ENCODE measurements at places on chromosomes 6 and 20.

DNA sequence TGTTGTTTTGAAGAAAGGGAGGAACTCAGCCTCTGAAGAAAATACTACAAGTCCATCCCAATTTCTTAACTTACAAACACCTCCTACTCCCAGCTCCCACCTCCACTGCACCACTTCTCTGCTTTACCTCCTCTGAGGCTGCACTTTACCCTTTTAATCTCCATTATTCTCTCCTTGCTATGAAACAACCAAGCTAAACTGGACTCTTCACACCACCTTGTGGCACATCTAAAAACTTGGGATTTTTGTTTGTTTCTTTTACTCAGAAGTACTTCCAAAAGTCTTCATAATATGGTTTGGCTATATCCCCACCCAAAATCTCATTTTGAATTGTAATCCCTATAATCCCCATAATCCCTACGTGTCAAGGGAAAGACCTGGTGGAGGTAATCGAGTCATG lies 142.2 kb downstream of the MOXD1 start:
- DNase-seq: no peak

DNA sequence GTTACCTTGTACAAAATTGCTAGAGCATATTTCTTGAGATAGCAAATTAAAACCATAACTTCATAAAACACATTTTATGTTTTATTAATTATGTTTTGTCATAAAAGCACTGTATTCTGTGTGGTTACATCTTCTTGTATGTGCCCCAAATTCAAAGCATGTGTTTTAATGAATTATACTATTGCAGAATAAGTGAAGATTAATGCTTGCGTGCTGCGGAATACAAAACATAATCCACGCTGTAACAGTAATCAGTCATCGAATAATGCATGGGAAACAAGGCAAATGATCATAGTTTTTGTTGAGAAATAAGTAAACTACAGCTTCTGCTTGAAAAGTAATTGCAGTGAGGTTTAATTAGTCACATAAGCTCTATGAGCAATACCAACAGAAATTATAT lies 459.2 kb upstream of the SOX4 start:
- DNase-seq: no peak

- DNase-seq: no peak
These were observed 84.2 kb downstream of the MYB start for GRCh38 chr6:135265278-135265677.

DNA sequence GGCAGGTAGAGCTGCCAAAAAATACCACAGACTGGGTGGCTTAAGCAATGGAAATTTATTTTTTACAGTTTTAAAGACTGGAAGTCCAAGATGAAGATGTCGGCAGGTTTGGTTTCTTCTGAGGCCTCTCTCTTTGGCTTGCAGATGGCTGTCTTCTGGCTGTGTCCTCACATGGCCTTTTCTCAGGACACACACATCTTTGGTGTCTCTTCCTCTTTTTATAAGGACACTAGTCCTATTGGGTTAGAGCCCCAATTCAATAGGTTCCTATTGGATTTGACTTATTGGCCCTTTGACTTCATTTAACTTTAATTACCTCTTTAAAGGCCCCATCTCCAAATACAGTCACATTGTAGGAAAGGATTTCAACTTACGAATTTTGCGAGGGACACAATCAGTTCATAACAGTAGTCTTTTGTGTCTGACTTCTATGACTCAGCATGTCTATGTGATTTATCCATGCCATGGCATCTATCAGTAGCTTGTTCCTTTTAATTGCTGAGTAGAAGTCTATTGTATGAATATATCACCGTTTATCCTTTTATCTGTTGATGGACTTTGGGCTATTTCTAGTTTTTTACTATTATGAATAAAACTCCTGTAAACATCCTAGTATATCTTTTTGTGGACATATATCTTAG lies 11.0 kb upstream of the TCP11 start:
- peak; percentile 34 for DNase-seq

DNA sequence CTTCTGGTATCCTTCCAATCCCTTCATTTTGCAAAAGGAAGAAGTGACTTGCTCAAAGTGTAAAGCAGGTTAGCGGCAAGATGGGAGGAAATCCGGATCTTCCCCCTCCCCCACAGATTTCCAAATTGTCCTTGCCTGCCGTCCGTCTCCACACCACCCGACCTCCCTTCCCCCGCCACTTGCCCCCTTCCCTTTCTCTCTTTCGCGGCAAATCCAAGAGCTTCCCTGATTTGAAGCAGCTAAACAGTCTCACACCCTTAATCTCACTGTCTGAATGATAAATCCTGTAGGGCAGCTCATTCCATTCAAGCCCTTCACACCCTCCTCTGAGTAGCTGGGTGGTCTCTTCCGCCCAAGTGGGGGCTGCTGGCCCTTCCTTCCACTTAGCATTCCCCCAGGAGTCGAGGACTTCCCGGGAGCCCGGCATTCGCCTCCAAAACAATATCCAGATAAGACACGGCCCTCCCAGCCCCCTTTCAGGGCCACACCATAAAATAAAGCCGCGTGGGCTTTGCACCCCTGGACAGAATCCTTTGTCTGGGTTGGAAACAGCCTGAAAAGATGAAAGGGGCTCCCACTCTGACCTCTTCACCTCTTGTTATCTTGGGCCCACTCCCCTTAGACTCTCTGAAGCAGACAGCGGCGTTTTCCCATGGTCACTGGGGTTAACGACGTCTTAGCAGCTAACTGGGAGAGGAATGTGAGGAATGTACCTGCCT lies 44.0 kb upstream of the PIM1 start:
- peak; percentile 43 for DNase-seq

DNA sequence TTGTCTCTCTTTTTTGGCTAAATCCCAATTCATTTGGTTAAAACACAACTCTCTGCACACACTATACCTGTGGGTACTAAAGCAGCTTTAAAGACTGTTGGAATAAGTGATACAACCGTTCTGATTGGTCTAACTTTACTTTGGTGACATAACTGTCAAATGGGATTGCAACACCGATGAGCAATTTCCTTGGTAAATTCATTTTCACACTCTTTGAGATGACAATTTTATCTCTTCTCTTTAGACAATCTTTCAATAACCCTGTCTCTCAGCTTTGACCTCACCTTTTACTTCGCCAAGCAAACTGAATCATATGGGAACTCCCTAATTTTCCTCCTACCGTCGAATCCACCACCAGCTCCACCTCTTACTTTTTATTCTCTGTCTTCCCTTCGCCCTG lies 60.8 kb downstream of the ECT2L start:
- DNase-seq: peak; percentile 35

GRCh38 chr20:37711994-37712964 lies 18.4 kb downstream of the CTNNBL1 start:
- DNase-seq: no peak

- DNase-seq: peak; percentile 83
These were observed 743 bp downstream of the CMTR1 start for GRCh38 chr6:37433657-37434271.

DNA sequence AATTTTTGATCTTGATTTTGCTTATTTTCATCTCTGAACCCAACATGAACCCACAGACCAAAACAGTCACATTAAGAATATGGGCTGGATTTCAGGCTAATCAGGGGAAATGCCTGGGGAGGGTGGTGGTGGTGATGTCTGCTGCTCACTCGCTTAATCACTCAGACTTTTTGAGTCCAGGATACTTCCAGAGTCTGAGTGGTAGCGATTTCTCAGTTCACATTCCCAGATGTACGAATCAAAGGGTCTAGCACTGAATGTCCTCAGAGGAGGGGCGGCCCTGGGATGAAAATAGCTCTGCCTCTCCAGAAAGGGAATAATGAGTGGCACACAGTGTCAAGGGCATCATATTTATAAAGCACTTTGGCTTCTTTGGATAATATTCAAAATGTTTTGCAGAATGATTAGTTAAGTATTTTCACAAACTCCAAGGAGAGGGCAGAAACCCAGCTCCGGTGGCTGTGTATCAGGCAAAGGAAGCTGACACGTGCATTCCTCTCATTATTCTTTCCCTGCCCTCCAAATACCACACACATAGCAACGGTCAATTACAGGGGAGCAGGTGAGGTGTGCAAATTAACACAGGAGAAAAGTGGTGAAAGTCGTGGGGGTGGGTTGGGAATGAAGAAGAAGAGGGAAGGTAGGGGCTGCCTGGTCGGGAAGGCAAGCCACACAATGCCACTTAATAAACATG lies 345.2 kb upstream of the RSPO3 start:
- DNase-seq: no peak

DNA sequence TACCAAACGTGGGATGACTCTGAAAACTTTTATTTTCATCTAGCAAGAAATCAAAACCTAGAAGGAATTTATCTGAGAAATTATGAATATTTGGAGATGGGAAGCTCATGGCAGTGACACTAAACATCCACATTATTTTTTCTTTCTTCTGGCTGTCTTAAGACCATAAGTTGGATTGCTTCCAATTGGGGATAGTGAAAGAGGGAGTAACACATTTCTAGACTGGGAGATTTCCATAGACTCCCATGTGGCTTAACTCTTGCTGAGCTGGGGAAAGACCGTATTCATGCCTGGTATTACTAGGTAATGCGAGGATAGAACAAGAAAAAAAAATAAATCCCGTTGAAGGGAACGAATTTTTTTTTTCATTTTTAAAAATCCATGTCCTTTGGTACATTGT lies 120.0 kb downstream of the UTRN start:
- DNase-seq: no peak

DNA sequence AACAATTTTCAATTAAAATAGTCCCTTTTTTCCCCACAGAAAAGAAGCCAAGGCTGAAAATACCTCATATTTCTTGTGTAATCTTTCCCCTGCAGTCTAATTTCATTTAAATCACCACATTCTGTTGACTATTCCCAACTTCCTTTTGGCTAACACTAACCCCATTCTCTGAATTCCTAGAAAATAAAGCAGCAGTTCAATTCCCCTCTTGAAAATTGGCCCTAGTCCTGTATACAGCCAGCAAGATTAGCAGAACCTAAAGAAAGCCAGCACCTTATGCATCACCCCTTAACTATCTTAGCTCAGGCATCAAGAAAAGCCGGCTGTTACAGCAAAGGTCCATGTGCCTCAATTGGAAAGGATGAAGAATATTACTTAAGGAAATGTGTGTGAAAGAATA lies 69.7 kb downstream of the MDN1 start:
- no peak for DNase-seq

DNA sequence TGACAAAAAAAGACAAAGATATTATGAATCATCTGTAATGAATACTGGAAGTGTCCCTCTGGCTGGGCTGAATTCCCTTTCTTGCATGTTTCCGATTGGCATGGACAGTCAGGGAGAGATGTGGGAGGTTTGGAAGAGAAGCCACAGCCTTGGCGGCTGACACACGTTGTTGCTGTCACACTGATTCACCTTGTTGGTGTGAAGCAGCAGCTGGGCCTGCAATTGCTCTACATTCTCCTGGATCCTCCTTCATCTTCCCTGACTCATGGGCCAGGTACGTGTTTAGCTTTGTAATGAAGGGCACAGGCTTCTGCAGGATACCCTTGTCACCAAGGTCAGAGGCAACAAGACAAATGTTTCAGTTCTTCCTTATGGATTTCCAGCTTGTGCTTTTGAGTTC lies 13.4 kb upstream of the SMIM8 start:
- DNase-seq: no peak

GRCh38 chr20:20373091-20373571 lies 5.2 kb downstream of the INSM1 start:
- DNase-seq: no peak

DNA sequence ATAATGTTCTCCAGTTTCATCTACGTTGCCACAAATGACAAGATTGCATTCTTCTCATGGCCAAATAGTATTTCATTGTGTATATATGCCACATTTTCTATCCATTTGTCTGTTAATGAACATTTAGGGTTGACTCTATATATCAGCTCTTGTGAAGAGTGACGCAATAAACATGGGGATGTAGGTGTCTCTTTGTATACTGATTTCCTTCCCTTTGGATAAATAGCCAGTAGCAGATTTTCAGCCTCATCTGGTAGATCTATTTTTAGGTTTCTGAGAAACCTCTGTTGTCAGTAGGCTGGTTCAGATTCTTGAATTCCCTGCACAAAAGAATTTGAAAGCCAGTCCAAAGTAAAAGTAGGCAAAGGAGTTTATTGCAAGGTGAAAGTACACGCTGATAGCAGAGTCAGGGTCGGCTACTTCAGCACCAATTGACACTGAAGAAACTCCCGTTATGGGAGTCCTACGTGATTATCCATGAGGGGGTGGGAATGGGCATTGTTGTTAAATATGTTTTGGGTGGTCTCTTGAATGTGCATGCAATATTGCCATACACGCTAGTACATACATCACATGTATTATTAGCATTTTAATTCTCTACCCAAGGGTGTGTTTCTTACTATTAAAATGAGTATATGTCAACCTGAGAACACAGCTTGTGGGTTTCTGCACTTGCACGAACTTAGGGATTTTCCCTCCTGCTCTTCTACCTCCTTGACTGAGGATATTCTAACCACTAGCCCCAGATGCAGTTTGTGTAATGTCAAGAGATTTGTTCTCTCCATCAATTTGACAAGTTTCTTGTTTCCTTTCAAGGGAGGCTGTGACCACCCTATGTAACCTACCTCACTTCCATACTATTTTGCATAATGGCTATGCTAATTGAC lies 14.4 kb upstream of the SLC17A2 start:
- DNase-seq: no peak

DNA sequence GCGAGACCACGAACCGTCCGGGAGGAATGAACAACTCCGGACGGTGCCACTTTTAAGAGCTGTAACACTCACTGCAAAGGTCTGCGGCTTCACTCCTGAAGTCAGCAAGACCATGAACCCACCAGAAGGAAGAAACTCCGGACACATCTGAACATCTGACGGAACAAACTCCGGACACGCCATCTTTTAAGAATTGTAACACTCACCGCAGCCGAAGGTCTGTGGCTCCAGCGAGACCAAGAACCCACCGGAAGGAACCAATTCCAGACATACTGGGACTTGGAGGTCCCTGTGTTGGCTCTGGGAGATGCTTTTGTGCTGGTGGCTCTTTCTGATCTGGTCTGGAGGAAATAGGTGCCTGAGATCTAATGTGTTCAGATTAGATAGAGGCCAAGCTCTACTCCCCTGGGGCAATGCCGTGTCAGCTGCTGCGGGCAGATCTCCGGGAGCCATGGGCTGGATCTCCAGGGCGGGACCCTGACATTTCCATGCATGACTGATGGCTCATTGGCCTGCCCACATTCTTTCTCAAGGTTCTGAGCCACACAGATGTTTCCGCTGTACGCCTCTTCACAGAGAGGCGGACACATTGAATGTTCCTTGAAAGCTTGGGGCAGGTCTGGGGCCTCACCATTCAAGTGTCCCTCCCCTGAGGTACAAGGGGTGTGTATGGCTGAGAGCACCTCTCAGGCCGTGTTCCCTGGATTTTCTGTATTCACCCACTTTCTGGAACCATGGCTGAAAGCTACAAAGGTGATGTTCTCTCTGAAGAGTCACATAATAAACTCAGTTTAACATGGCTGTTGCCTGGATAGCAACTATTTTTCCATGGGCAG lies 29.3 kb downstream of the GMPR start:
- no peak for DNase-seq

DNA sequence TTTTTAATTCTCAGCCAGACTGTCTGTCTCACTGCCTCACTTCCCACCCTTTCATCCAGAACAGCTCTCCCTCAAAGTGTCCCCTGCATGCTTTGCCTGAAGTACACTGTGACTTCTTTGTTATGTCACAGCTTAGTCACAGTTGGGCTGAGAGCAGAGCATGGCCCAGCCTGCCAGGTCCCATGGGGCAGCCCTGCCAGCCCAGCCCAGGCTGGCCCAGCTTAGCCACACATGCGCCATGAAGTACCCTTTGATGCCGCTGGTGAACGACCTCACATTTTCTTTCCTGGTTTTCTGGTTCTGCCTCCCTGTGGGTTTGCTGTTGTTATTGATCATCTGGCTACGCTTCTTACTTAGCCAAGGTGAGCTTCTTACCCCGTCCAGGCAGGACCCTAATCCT lies at the start of gene ADIG:
Gene ADIG (plus strand): TSS at position 185 of the 400 bp plus-strand sequence. CDS start 54 bp downstream, at position 239.
- no peak for DNase-seq

GRCh38 chr6:36724514-36725390 lies 27.1 kb downstream of the RAB44 start:
- peak; percentile 75 for DNase-seq

GRCh38 chr6:41583565-41583964 lies 37.4 kb downstream of the FOXP4 start:
- DNase-seq: no peak
